NK-92 treated with Interleukin-12 subunit alpha and Interleukin-12 subunit beta, amount 100 ng/mL, for 24 hours (cell line): ENCODE measurements at places on chromosomes 12 and 14.

- DNase-seq, result no peak
Observed at GRCh38 chr12:57146961-57147944, at the start of gene LRP1-AS. Gene LRP1-AS, minus strand, starts transcription at chr12:57147619.

DNA sequence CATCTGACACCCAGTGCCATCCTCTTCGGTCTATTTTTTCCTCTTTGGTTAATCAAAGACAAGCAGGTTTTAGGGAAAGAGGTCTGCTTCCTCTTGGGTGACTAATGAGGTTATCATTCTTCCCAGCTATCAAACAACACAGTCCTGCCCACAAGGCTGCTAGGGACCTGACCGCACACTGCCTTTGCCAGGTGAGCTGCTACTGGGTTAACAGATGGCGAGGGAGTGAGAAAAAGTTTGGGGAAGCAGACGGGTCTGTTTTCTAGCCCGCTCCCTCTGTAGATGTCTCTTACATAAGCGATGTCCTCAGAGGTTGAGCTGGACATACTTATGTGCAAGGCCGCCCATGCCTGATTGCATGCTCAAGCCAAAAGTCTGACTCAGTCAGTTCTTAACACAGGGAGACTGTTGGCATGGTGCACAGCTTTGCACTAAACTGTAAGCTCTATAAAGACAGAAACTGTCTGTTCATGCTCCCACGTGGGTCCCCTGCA, 94.1 kb downstream of the SLC15A4 start:
- DNase-seq, result no peak

DNA sequence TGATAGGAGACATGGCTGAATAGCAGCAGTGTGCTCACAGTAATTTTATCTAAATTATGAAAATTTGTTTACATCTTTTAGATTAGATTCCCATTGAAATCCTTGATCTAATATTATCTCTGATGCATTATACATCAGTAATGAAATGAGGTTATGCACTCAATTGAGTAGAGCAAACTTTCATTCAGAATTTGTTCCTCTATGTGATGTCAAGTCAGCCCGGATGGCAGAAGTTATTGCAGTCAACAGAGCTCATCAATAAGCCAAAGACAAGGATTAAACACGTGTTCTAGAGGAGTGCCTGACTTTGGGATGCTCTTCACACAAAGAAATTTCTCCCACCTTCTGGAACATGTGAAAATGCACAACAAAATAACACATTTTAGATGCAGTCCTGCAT, 688.8 kb downstream of the TMEM121 start:
- no peak for DNase-seq

- DNase-seq, result no peak
Observed at GRCh38 chr12:104736307-104736706, 221.8 kb downstream of the SLC41A2 start.

GRCh38 chr12:1083889-1084262, 92.9 kb downstream of the ERC1 start:
- DNase-seq, result no peak

DNA sequence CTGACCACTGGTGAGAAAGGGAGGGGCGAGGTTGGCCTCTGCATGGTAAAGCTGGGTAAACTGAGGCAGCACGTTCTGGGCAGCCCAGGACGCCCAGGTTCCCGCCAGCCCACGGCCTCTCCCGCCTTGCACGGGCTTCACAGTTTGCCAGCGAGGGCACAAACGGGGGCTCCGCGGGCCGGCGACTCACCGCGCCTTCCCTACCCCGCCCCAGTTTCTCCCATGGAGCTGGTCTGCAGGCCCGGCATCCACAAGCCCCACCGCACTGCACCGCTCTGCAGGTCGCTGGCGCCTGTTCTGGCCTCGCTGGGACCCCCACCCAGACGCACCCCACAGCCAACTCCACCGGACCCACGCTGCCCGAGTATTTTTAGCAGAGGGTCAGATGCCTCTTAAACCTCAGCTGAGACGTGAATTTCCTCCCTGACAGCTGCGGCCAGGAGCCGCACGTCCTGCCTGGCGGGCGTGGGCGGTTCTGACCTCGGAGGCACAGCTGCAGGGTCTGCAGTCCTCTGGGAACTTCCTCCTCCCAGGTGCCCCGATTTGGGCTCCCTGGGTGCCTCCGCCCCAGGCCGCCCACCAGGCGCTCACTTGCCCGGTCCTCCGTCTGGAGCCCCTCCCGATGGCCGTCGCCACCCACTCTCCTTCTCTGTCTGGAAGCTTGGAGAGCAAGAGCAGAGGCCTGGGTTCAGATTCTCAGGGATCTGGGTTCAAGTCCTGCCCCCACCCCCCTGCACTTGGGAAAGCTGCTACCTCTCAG, 29.5 kb upstream of the INF2 start:
- no peak for DNase-seq

DNA sequence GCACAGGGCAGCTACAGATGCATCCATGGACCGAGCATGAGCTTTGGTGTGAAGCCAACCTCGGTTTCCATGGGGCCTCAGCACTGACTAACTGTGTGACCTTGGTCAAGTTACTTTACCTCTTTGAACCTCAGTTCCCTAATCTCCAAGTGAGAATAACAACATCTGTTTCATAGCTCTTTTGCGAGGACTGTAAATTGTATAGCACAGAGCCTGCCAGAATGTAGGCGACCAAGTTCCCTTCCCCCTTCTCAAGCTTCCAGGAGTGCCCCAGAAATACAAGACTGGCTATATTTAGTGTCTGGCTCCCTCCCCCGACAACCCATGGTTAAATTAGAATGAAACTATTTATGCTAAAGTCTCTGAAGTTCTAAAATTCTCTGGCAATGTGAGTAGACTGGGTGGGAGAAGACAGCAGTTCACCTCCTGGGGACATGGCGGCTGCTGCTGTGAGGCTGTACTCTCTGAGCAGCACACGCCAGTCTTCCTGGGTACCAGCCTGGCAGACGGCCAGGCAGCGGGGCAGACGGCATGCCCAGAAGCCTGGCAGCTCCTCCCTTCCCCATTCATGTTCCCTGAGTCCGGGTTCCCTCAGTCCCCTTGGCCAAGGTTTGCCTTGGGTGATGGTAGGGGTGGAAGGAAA, 22.0 kb upstream of the TMED10 start:
- no peak for DNase-seq

DNA sequence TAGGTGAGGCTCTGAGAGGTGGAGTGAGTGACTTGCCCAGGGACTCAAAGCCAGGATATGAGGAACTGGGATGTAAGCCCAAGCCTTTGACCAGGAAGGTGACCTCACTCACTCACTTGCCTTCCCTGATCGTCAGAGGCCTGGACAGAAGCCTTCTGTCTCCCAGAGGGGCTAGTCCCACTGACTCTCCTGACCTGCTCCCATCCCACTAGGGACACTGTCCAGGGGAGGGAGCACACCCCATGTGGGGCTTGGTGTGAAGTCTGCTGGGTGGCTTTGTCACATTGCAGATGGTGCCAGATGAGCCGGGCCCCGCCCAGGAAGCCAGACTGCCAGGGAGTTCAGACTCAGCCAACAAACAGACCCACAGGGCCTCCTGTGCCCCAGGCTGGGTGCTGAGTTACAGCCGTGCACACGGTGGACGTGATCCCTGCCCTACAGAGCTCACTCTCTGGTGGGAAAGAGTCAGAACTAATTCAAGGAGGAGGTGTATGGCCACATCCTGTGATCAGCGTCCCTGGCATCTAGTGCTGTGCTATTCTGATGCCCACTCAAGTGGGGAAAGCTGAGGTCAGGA, 28.3 kb downstream of the MMAB start:
- DNase-seq, result no peak

DNA sequence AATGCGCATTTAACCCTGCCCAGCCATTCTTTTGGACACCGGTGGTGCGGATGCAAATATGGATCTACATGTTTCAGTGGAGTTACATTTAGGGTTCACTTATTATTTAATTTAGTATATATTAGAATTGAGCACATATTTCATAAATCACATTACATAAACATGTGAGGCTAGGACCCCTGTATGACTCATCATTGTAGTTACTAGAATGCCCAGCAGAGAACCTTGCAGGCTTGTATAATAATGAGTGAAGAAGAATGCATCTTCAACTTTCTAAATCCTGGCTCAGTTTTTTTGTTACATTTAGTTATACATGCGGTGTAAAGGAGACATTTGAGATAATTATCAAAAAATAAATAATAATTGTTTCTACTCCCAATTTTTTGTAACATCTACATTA, 369.0 kb downstream of the ATP23 start:
- DNase-seq, result no peak

DNA sequence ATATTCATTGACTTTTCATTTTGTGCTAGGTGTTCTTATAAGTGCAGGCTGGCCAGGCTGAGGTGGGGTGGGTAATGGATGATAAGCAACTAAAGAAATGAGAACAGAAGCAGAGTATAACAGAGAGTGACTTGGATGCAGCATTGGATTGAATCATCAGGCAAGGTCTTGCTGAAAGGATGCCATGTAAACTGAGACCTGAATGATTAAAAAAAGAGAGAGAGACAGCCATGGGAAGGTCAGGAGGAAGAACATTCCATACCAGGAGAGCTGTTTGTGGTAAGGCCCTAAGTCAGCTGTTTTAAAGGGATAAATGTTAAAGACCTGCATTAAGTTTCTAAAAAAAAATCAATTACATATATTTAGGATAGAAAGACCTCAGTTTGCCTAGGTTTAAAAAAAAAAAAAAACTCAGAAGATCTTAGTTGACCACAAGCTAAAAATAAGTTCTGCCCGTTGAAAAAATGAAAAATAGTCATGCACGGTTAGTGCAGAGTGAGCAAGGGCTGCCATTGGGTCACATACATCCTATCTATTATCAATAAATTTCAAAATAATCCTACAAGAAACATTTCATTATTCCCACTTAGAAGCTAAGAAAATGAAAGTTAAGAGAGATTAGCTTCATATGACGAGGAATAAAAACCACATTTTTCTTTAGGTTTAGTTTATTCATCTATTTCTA, 37.2 kb downstream of the IFNG start:
- DNase-seq, result no peak

GRCh38 chr12:49000346-49000745, 1.2 kb upstream of the DDN start:
- DNase-seq, result no peak
